ENCODE measurements at places on chromosomes 13 and 19.

DNA sequence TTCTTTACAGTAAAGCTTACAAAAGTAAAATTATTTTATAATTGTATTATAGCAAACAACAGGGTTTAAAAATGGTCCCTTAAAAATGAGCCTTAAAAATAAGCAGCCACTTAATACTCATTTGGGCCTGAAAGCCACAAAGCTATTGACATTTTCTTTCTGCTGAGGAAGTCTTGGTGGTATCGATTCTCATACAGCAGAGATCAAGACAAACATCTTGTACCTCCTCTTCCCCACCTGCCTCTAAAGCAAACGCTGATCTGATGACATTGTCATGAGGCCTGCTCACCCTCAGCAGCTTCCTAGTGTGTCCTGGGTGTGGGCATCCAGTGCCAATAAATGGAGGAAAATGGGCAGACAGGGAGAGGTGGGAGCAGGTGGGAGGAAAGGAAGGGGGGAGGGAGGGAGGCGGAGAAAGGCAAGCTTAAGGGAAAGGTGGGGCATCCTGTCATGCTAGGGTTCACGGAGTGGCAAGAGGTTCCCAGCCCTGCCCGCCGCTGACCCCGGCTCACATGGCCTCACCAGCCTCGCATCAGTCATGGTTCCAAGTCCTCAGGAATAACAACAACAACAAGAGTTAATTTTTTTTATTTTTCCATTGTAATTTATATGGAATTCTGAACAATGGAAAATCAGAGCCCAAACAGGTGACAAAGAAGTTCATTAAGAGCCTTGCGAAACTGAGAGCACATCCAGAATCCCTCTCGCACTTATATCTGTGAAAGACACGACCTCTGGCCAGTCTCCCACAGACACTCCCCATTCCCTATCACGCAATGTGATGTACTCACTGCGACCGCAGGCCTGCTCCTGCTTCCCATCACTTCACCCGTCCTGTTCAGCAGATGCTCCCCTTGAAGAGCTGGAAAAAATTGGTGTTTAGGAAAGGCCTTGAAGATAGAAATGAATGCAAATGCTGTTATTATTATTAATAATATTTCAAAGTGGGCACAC lies 15.1 kb upstream of the ATP11A start:
- peak; percentile 29 for DNase-seq

- no peak for DNase-seq
Measured at GRCh38 chr19:19459073-19459472, 53.6 kb downstream of the GATAD2A start.

GRCh38 chr19:19659646-19660245 lies 3.7 kb downstream of the ATP13A1 start:
- no peak for DNase-seq

DNA sequence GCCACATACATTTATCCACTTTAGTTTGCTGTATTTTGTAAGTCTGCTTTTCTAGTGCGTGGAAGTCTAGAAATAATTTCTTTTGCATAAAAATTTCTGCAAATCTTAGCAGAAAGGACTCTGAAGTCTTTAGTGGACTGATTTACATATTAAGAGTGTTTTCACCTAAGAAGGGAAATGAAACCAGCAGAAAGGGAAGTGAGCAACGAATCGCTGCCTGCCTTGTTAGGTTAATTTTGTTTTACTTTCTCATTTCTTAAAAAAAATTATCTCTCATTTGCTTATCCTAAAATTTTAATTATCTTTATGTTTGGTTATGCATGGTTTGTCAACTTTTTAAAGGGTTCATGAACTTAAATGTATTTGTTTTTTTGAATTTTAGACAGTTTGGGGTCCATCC lies 767 bp upstream of the GPR18 start:
- no peak for DNase-seq

- no peak for DNase-seq
Measured at GRCh38 chr13:111252446-111253364, 67.7 kb upstream of the TEX29 start.

GRCh38 chr19:41705393-41706174 lies 2.8 kb upstream of the CEACAM5 start:
- no peak for DNase-seq

GRCh38 chr13:32840989-32841713 lies 175.1 kb upstream of the KL start:
- no peak for DNase-seq

DNA sequence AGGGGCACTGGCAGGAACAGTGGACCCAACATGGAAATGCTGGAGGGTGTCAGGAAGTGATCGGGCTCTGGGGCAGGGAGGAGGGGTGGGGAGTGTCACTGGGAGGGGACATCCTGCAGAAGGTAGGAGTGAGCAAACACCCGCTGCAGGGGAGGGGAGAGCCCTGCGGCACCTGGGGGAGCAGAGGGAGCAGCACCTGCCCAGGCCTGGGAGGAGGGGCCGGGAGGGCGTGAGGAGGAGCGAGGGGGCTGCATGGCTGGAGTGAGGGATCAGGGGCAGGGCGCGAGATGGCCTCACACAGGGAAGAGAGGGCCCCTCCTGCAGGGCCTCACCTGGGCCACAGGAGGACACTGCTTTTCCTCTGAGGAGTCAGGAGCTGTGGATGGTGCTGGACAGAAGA lies 4.1 kb downstream of the KLK2 start:
- DNase-seq, result peak; percentile 94

DNA sequence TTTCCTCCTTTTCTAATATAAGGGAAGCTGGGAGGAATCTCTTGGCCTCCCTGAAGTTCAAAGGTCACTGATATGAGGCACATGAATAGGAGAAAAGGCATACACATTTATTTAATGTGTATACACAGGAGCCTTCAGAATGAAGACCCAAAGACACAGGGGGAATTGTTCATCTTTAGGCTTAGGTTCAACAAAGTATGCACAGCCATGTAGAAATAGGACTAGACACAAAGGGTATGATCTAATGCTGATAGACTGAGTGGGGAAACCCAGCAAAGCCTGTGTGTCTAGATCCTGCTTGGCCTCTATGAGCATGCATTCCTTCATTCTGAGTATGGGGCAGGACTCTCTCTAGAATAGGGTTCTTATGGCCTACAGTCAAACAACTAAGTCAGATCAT lies 177.1 kb upstream of the RFC3 start:
- no peak for DNase-seq
